Activated effector memory CD4-positive, alpha-beta T cell treated with anti-CD3 and anti-CD28 coated beads, Interleukin-2, amount 50 U/mL, for 16 hours (primary cell): ENCODE measurements at places on chromosomes 7 and 10.

DNA sequence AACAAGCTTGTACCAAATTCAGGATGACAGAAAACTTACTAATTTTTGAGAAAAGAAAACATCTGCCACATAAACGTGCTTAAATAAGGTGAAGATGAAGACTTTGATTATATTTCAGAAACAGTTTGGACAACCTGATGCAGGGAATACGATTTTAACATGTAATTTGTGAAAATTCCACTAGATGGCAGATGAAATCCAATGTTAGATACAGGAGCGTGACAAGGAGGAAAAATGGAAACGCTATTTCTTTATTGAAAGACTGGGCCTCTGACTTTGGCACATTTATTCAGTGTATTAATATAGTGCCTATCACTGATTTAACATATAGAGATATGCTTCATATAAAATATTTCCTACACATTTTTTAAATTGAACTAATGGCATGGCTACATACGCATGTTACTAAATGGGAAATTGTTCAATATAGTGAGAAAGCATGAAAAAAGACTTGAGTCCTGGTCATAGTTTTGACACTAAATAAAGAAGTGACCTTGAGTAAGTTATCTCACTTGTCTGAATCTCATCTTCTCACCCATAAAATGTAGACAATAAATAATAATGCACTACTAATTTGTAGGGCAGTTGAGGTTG is 60.7 kb downstream of the CD36 start:
- no peak for DNase-seq

GRCh38 chr10:127150136-127150535 is 46.3 kb downstream of the INSYN2A start:
- no peak for DNase-seq

DNA sequence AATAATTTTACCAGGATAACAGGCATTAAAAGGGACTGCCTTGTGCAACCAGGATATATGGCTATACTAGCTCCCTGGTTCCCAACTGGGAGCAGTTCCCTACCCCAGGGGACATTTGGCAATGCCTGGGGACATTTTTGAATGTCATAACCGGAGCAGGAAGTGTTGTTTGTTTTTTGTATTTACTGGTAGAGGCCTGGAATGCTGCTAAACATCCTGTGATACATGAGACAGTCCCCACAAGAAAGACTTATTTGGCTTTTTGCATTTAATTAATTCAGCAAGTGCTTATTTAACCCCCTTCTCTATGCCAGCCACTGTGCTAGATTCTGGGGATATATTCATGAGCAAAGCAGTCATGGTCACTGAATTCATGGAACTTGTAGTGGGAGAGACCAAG is 181.2 kb downstream of the BBS9 start:
- DNase-seq, result no peak

DNA sequence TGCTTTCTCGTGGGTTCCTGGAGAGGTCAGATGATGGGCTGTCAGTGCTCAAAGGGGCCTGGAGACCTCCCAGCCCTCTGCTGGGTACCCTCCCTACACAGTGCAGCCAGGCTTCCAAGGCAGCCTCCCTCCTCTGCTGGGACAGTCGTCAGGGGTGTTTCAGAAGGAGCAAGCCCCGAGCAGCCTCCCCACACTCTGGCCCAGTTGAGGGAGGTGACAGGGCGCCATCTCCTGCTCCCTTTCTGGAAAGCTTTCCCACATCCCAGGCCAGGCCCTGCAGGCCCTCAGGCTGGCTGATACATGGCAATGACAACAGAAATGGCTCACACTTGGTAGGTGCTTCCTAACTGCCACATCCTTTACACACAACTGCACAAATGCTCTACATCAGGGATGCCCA is 32.1 kb downstream of the KCNMA1 start:
- DNase-seq, result no peak

- DNase-seq, result no peak
Measured at GRCh38 chr10:68462536-68462935, 9.2 kb downstream of the DNA2 start.

DNA sequence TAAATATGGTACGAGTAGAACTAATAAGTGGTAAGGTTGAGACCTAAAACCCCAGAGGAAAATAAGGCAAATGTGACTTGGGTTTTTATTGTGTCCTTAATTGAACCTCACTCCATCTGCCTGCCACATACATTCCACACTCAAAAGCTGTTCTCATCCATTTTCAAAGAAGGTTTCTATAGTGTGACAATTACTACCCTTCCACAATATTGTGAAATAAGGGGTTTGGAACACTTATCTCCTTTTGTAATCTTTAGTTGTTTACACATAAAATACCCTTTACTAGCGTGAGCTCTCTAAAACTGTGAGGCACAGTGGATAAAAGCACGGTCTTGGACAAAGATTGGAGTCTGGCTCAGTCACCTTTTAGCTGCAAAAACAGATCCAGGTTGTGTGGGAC is 166.6 kb downstream of the THSD7A start:
- DNase-seq, result no peak

- DNase-seq, result no peak
Measured at GRCh38 chr10:63140077-63140476, 6.9 kb downstream of the NRBF2 start.

DNA sequence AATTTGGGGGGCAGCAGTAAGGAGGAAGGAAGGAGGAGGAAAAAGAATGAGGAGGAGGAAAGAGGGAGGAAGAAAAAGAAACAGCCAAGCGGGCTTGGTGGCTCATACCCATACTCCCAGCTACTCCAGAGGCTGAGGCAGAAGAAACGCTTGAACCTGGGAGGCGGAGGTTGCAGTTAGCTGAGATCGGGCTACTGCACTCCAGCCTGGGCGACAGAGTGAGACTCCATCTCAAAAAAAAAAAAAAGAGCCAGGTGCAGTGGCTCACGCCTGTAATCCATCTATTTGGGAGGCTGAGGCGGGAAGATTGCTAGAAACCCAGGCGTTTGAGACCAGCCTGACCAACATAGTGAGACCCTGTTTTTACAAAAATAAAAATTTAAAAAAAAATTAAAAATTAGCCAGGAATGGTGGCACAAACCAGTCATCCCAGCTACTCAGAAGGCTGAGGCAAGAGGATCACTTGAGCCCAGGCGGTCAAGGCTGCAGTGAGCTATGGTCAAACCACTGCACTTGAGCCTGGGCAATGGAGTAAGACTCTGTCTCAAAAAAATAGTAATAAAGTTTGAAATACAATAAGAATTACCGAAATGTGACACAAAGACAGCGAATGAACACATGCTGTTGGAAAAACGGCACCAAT is 14.1 kb upstream of the CRCP start:
- no peak for DNase-seq

DNA sequence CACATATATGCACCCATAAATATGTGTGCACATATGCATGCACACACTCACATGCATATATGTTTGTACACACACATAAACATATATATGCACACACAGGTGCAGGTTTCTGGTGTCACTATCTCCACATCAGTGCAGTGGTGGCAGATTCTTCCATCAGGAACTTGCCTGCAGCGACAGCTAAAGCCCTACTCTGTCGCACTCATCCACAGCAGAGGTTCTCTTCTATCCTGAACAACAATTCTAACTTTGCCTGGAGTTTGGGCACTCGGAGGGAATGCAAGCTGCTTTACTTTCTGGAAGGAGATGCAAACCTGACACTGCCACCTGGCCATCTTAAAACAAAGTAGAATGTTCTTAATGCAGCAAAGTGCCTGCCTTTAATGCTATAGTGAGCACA is 745.8 kb downstream of the GRID1 start:
- DNase-seq, result no peak

- DNase-seq, result no peak
Measured at GRCh38 chr7:42139751-42140150, 97.3 kb downstream of the GLI3 start.

GRCh38 chr10:89535171-89536012 is at the start of gene SLC16A12:
SLC16A12 (minus strand) TSS chr10:89535594; CDS start chr10:89462578, 73,016 bp downstream.
- no peak for DNase-seq

DNA sequence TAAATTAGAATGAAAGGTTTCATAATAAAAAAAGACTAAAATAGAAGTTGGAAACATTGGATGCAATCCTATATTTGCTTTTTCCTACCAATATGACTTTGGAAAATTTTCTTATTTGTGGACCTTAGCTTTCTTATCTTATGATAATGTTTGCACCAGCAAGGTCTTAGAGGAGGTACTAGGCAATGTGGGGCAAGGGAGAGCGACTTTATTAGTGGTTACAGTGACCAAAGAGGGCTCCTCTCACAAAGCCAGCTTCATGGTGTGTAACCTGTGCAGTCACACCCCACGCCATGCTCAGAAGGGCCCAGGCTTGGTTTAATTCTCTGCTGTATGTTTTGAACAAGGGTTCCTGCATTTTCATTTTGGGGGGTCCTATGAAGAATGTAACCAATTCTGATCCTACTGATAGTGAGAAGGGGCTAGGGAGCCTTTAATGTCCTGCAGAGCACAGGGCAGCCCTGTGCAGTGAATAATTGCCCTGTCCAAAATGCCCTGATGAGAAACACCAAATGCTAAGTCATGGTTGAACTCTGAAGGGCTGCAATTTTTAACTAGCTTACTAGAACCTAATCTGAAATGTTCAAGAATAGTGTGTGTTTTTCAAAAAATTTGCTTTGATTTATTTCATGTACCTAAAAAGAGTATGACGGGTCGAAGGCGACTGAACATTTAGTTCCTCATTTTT is 1047.8 kb downstream of the LRMDA start:
- no peak for DNase-seq

GRCh38 chr10:7260412-7260900 is 150.4 kb downstream of the SFMBT2 start:
- DNase-seq, result no peak

GRCh38 chr10:124012583-124012982 is 80.8 kb downstream of the CHST15 start:
- no peak for DNase-seq

- no peak for DNase-seq
Measured at GRCh38 chr10:28600056-28600455, 67.1 kb downstream of the WAC start.
